ENCODE measurements at places on chromosomes 16 and 17.

DNA sequence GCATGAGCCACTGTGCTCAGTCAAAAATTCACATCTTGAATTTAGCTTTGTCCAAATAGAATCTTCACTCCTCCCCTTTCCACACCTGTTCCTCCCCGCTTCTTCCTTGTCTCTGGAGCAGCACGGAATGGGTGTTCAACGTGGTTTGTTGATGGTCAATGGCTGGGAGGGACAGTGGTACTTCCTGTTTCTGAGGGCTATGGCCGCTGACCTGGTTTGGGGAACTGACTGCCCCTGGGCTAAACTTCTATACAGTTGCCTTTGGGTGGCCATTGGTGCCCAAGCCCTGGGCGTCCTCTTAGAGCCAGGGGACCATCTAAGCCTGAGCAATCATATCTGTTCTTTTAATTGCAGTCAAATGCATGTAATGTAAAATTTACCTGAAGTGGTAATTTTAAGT, 19.1 kb upstream of the WFIKKN2 start:
- no peak for DNase-seq

GRCh38 chr17:60156746-60157145, 7.0 kb downstream of the CA4 start:
- DNase-seq = no peak

DNA sequence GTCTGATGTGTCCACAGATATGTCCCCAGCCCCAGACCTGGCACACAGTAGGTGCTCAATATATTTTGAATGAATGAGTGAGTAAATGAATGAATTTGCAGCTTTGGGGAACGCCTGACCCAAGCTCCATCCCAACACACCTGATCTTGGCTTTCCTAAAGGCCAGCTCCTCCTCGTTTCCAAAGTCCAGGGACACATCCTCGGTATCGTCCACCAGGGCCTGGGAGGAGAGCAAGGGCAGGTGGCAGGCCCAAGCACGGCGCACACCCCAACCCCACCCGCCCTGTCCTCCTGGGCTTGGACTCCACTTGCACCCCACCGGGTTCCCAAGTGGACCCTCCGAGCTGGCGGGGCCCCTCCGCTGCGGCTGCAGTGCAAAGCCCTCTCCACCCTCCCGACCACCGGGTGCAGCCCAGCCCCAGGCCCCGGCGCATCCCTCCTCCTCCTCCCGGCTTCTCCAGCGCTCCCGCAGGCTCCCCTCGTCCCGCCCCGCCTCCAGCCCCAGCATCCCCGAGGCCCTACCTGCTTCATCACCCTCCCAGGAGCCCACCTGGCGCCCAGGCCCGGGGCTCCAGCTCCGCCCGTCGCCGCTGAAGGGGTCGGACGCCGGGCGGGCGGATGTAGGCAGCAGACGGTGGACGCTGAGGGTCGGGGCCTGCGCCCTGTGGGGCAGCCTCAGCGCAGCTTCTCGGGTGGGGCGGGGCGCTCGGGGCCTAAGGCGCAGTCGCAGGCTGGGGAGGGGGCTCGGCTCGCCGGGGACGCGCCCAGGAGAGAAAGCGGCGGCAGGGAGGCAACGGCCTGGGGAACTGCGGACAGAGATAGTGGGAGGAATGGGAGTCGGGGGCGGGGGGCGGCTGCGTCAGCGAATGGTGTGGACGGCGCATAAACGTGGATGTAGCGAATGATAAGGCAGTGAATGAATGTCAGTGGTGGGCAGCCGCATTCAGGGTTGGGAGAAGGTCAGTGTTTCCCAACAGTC, at the start of gene TVP23A:
TVP23A (minus strand) TSS at position 832 of the 979 bp plus-strand sequence; CDS start at position 531, 301 bp downstream.
- no peak for DNase-seq

DNA sequence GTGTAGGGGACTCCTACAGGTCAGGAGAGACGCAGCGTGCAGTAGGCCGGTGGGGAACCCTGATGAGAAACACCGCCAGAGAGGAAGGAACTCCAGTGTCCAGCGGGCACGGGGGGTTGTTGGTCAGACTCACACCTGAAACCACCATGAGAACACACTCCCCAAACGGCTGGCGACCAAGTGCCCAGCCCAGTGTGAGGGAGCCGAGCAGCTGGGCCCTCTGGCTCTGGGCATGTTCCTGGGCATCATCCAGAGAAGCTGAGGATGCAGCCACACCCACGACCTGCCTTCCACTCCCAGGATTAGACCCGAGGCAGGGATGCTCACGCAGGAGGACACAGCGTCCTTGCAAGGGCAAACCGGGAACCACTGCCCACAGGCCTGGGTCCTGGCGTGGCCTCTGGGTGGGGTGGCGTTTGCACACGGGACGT, 108.3 kb upstream of the ZNF750 start:
- DNase-seq = no peak
